ENCODE measurements at places on chromosomes 2 and 18. TPM values are rescaled to one million over a fixed set of nuclear protein-coding genes. Genes with fewer than 3 reads are reported as not detected.

GRCh38 chr2:76039505-76039904, 328.8 kb upstream of the GCFC2 start:
- no peak overlapping the region for H3K27ac ChIP-seq
- no peaks in the 10 kb centered on the region for H3K27me3 ChIP-seq
- H3K4me3 ChIP-seq, result no peak overlapping the region
- H3K4me1 ChIP-seq, result peaks cover 4% of the 10 kb centered on the region

- H3K27me3 ChIP-seq, result peaks cover 4% of the 10 kb centered on the region
- peaks cover 3% of the 10 kb centered on the region for H3K4me1 ChIP-seq
- H3K27ac ChIP-seq, result no peak overlapping the region
- H3K4me3 ChIP-seq, result no peak overlapping the region
- no peak for DNase-seq
- H3K36me3 ChIP-seq, result no peaks in the 10 kb centered on the region
These were observed 382.3 kb upstream of the NT5C1B start for GRCh38 chr2:18971628-18972027.

DNA sequence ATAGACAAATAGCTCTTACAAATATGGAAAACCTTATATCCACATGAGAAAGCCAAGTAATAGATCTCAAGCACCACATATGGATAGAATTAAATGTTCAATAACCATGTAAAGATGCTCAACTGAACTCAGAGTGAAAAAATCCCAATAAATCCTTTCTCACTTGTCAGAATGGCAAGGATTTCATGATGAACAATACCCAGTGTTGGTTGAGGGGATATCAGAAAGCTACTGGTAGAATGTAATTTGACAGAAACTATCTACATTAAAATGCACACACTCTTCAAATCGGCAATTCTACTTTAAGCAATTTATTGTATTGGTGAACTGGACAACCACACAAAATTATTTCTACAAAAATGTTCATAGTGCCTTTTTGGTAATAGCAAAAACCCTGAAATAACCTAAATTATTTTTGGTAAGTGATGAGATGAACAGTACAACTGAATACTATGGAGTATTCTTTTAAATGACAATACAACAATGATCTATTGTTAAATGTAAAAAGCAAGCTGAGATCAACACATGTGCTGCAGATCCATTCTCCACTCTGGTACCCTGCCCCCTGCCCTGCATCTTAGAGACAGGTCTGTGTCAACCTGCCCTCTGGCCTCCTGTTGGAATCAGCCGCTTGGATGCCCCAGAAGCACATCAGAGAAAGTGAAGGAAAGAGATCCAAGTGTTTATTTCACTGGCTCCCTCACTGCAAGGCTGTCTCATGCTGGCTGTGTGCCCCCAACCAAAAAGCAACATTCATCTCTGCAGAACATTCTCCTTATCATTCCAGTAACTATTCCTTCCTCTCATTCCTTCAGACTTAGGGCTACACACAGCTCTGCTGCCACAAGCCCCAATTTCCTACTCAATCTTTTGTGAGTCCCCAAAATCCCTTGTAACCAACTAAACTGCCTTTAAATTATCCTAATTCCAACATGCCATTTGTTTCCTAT, 442.5 kb downstream of the LRATD1 start:
- no peak overlapping the region for H3K27ac ChIP-seq
- H3K36me3 ChIP-seq, result no peaks in the 10 kb centered on the region
- no peak overlapping the region for H3K4me3 ChIP-seq
- no peaks in the 10 kb centered on the region for H3K4me1 ChIP-seq
- no peak for DNase-seq
- H3K27me3 ChIP-seq, result no peaks in the 10 kb centered on the region

- H3K27me3 ChIP-seq, result peaks cover 11% of the 10 kb centered on the region
- peak; percentile 75 for DNase-seq
- H3K4me1 ChIP-seq, result peaks cover 18% of the 10 kb centered on the region
These were observed 27.3 kb downstream of the ZAP70 start for GRCh38 chr2:97740590-97741182.

DNA sequence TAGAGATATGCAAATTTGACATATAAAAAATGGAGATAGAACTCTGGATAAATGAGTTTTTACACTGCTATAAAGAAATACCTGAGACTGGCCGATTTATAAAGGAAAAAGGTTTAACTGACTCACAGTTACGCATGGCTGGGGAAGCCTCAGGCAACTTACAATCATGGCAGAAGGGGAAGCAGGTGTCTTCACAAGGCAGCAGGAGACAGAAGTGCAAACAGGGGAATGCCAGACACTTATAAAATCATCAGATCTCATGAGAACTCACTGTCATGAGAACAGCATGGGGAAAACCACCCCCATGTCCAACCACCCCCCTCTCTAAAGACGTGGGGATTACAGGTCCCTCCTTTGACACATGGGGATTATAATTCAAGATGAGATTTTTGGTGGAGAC, 1540.2 kb upstream of the SLC39A10 start:
- no peaks in the 10 kb centered on the region for H3K27me3 ChIP-seq
- H3K4me3 ChIP-seq, result no peak overlapping the region
- no peaks in the 10 kb centered on the region for H3K4me1 ChIP-seq

GRCh38 chr2:43837831-43838559, 644 bp downstream of the ABCG5 start:
- DNase-seq, result no peak
- H3K4me3 ChIP-seq, result no peak overlapping the region
- H3K27me3 ChIP-seq, result peaks cover 2% of the 10 kb centered on the region
- H3K4me1 ChIP-seq, result peaks cover 12% of the 10 kb centered on the region
- no peak overlapping the region for H3K27ac ChIP-seq
- H3K36me3 ChIP-seq, result no peaks in the 10 kb centered on the region

- no peak for DNase-seq
- H3K27me3 ChIP-seq, result no peaks in the 10 kb centered on the region
- no peaks in the 10 kb centered on the region for H3K4me1 ChIP-seq
- no peaks in the 10 kb centered on the region for H3K36me3 ChIP-seq
- no peak overlapping the region for H3K27ac ChIP-seq
These were observed 865.5 kb downstream of the DSC3 start for GRCh38 chr18:30177056-30177455.

DNA sequence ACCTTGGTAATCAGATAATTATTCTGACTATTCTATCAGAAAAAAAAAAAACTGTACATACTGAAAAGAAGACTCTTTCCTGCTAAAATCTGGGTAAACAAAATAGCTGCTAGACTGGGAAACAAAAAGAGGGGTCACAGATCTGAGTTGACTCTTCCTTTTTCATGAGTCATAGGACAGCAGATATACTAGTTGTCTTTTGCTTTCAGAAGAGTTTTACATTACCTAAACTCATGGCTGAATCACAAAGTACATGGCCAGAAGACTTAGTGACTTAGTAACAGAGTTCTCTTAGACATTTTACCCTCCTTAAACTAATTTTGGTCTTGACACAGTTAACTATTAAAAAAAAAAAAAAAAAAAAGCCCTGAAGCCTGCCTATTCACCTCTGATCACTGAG, 834.0 kb upstream of the FSHR start:
- no peaks in the 10 kb centered on the region for H3K4me1 ChIP-seq
- H3K4me3 ChIP-seq, result no peak overlapping the region
- H3K27me3 ChIP-seq, result peaks cover 2% of the 10 kb centered on the region
- H3K27ac ChIP-seq, result no peak overlapping the region
- DNase-seq, result no peak
- H3K36me3 ChIP-seq, result no peaks in the 10 kb centered on the region

DNA sequence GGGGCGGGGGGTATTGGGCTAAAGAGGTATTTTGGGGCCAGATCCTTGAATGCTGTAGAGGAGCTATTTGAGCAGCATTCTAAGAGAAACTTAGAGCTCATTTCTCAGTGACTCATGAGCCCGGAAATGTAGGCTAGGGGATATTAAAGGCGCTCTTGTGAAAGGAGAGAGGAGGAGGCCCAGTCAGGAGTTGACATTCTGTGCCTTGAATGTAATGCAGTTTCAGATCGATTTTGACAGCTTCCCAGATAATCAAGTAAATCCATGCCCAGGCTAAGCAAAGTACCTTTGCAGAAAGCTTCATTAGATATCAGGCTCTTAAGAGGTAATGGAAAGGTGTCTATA, 1.5 kb downstream of the CAB39 start:
- H3K4me1 ChIP-seq, result peaks cover 47% of the 10 kb centered on the region
- peak overlapping the region; percentile 99 for H3K4me3 ChIP-seq
- H3K27ac ChIP-seq, result peak overlapping the region; percentile 100
- peaks cover 10% of the 10 kb centered on the region for H3K36me3 ChIP-seq
- peaks cover 24% of the 10 kb centered on the region for H3K27me3 ChIP-seq

DNA sequence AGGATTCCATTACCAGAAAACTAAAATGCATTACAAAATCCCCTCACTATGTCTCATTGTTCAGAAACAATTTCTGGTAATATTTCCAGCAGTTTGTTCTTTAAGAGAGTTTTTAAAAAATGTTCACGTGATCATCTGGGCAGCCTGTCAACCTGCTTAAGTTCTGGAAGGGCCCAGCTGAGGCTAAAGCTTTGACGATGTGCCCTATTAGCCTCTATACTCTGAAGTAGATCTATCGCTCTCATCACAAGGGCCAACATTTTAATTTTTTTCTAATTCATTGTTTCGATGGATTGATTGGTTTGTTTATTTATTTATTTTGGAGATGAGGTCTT, 205.8 kb downstream of the PRKCE start:
- no peaks in the 10 kb centered on the region for H3K36me3 ChIP-seq
- H3K27ac ChIP-seq, result no peak overlapping the region
- H3K4me3 ChIP-seq, result no peak overlapping the region
- H3K27me3 ChIP-seq, result peaks cover 3% of the 10 kb centered on the region
- no peak for DNase-seq

DNA sequence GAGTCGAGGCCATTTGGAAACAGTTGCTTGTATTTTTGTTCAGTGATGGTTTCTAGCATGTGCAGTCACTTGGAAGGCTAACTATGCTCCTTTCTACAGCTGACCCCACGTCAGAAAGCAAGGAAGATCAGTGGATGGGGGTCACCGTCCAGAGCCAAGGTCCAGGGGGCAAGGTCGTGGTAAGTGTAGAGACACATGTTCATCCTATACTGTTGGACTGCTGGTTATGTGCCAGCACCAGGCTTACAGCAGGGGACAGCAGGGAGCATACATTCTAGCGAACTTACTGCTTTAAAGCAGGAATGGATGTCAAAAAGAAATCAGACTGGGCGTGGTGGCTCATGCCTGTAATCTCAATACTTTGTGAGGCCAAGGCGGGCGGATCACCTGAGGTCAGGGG, 40.0 kb downstream of the ITGA6 start:
- no peak overlapping the region for H3K27ac ChIP-seq
- no peaks in the 10 kb centered on the region for H3K36me3 ChIP-seq
- H3K27me3 ChIP-seq, result peaks cover 5% of the 10 kb centered on the region
- H3K4me1 ChIP-seq, result peaks cover 33% of the 10 kb centered on the region
- no peak overlapping the region for H3K4me3 ChIP-seq
- DNase-seq, result no peak

DNA sequence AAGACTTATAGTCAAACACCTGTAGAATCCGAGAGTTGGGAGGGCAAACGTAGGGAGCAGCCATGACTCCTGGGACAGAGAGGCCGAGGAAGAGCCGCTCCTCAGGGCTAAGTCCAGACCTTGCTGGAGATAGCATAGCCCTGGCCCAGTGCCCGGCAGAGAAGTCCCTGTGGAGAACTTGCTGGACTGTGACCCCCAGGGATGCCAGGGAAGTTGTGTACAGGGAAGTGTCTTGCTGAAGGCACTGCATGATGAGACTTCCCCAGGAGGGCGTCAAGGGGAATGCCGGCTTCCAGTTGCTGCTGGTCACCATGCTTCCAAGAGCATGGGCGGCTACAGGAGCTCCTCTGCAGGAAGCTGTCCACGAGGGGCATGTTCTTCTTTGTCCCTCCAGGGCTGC, 8.6 kb upstream of the CNDP1 start:
- H3K27ac ChIP-seq, result no peak overlapping the region
- no peak for DNase-seq
- peaks cover 22% of the 10 kb centered on the region for H3K36me3 ChIP-seq
- H3K4me1 ChIP-seq, result peaks cover 10% of the 10 kb centered on the region
- H3K4me3 ChIP-seq, result no peak overlapping the region
- H3K27me3 ChIP-seq, result peaks cover 3% of the 10 kb centered on the region

The C2orf78 gene
- not detected for total RNA-seq

Data from endothelial cell (in vitro differentiated cells).